ENCODE measurements at places on chromosomes 6 and 20.

- DNase-seq: no peak
These were observed 199.6 kb downstream of the OGFRL1 start for GRCh38 chr6:71488186-71488585.

GRCh38 chr20:25291432-25292133 lies 43.7 kb downstream of the PYGB start:
- no peak for DNase-seq

DNA sequence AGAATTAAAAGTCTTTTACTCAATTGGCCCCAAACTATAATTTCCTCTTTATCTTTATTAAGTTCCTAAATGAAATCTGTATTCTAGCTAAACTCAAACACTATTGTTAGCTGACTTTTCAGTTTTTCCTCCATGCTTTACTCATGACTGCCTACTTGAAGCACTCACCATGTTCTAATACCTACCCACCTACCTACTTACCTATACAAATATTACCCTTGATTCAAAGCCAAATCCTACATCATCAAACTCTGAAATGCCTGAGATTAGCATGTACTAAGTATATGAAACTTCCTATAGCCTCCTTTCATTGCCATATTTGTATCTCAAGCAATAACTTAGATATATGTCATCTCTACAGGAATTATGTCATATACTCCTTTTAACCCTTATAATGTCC lies 259.7 kb downstream of the HDGFL1 start:
- DNase-seq: no peak

DNA sequence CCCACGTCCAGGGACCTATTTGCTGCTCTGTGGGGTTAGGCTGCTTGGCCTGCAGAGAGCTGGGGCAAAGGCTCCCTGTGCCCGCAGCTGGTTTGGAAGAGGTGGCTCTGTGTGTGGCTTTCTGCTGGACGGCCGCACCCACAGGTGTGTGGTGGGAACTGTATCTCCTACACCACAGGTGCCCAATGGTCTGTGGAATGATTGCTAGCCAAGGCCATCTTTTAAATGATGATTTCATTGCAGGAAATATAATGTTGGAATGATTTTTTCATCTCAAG lies 178.4 kb downstream of the DLL1 start:
- no peak for DNase-seq

- no peak for DNase-seq
These were observed 9.9 kb downstream of the TTI1 start for GRCh38 chr20:38023181-38024001.

DNA sequence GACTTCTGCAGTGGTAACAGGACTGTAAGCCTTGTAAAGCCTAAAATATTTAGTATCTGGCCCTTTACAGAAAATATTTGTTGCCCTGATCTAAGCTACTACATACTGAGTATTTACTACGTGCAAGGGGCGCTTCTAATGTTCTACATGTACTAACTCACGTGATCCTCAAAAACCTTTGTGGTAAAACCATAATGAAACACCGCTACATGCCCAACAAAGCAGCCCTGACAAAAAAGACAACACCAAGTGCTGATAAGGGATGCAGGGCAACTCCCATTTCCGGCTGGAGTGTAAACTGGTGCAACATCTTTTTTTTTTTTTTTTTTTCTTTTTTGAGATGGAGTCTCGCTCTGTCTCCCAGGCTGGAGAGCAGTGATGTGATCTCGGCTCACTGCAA lies 85.0 kb downstream of the SULF2 start:
- no peak for DNase-seq

DNA sequence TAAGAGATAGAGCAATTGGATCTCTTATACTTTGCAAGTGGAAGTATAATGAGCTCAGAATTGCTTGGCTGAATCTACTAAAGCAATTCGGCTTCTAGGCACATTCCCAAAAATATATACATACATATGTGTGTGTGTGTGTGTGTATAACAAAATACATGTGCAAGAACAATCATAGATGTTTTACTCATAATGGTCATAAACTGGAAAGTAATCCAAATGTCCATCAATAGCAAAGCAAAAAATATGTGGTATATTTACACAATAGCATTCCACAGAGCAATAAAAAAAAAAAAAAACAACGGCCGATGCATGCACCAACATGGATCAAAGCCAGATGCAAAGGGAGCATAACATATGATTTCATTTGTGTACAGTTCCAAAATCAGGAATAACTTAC lies 707.9 kb downstream of the RFPL4B start:
- DNase-seq: no peak

GRCh38 chr20:856361-856775 lies 22.9 kb downstream of the FAM110A start:
- DNase-seq: no peak

DNA sequence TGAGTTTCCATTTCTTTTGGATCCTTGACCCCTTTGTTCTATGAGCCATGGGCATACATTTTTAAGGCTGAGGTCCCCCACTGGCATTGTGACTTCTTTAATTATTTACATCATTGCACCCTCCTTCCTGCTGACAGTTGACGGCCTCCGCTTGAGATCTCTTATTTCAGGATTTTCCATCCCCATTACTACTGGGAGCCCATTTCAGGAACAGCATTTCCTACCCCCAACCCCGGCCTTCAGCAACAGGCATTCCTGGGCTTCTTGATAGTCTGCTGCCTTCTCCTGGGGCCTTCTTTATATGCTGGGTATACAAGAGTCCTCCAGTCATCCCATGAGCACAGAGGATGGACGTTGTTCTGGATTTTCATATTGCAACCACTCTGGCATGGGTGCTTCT lies 3.8 kb downstream of the ULBP1 start:
- no peak for DNase-seq

DNA sequence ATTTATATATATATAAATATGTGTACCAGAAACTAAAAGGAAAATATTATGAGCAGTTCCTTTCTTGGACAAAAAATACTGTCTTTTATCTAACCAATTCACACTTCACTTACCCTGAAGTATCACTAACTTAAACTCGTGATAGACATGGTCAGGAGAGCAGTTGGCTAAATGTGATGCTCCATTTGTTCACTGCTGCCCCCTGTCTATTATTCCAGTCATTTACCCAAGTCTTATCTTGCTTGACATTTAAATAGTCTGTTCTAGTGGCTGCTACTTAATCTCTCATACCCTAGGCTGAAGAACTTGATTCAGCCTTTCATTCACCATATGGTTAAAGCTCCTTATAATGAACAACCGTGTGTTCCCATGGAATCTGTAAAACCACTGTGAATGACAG lies 789.6 kb upstream of the EYS start:
- DNase-seq: no peak

DNA sequence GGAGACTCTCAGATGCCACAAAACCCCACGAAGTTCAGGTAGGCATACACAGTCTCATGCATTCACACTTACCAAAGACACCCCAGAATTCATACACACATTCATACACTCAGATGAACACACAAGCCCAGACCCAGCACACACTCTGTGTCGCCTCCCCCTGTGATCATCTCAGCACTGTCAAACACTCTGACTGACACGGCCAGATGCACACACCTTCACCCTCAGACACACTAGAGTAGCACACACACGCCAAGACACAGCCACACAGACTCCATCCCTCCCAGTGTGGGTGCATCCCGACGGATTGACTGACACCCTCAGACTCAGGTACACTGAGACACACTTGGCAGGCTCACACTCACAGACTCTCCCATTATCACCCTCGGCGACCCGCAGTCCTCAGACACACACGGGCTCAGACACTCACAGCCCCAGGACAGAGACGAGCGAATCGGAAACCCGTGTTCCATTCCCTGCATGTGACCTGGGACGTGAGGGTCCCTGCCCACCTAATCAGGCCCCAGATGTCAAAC lies 872 bp upstream of the RIMS4 start:
- no peak for DNase-seq

DNA sequence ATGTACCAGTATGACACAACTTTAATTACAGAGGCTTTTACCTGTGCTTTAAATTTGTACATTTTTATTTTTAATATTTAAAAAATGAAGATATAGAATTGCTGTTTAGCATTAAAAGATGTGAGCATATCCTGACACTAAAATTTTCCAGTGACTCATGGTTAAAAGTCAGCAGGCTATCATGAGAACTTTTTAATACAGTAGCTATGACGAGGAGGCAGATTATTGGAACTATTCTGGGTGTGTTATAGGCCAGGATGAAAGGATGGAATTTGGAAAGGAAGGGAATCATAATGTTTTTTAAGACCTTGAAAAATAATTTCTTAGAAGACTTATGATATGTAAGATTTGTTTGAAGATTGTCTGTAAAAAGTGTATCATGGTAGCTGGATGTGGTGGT lies 91.0 kb downstream of the GFRA4 start:
- no peak for DNase-seq

- DNase-seq: no peak
These were observed 151.7 kb downstream of the DST start for GRCh38 chr6:56490993-56491392.

DNA sequence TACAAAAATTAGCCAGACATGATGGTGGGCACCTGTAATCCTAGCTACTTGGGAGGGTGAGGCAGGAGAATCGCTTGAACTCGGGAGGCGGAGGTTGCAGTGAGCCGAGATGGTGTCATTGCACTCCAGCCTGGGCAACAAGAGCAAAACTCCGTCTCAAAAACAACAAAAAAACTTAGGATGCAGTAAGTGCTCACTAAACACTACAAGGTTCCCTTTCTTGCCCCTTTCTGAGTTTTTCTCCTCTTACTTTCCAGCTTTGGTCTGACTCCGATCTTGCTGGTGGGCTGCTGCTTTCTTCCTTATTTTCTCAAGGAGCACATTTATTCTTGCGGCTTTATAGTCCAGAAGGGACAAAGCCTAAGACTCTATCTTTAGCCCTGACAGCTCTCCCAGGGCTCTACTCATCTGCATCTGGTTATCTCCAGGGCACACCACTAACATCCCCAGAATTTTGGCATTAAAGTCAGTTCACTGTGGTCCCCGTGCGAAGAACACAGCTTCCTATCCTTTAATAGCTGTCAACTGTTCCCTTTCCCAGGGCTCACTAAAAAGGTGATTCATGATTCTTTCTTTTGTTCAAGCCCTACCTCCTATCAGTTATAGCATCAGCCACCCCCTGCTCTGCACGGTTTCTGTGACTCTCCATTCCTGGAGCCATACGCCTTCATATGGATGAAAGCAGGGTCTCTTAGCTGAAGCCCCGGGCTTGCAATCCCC lies 17.1 kb upstream of the RPN2 start:
- no peak for DNase-seq

DNA sequence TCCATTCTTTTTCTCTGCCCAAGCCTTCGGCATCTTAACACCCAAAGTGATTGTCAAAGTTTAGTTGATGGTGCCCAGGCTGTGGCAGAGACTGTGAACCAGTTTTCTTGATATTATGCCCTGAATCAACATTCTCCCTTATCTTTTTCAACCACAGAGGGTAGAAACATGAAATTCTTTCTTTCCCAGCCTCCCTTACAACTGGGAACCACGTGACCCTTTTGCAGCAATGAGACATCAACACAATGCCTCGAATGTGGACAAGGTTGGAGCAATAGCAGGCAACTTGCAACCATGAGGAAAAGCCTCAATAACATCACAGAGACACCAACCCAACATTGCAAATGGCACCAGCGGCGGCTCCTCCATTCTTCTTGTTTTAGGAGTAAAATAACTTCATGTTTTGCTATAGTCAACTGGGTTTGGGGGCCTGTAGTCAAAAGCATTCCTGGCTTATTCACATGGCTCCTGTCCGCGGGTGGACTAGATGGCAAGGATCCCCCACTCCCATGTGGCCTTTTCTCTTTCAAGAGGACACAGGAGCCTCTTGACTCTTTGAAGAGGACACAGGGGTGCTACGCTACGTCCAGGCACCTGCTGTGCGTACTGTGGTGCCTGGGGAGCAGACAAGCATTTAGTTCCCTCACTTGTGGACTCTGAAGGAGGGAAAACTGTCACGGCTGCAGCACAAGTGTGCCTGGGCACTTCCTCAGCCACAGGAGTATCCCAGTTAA lies 90.5 kb downstream of the NOL4L start:
- DNase-seq: no peak

DNA sequence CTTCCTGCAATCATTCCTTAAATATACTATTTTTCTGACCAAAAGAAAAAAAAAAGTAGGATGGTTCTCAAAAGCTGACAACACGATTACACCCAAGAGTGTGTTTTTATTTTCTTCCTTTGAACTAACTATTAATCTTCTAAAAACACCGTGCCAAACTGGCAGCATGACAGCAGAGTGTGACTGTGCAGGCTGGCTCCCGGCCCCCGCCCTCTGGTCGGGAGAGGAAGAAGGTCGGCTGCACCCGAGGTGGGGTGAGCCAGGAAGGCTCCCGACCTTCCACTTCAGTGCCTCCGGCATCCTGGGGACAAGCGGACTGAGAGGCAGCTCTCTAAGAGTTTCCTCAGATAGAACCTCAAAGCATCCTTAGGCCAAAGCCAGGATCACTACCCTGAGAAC lies 29.2 kb downstream of the SLC22A23 start:
- DNase-seq: peak; percentile 27

DNA sequence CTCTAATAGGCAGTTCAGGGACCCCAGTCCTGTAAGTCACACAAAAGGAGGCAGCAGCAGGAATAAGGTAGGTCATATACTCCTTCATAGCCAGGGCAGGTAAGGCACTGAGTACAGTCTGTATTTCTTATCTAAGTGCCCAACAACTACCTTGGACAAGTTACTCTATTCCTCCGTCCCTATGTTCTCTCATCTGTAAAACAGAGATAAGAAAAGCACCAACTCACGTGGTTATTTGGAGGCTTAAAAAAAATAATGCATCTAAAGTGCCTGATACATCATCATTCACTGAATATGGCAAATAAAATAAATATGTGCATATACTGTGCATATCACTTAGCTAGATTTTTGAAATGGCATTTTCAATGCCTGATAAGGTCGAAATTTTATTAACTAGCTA lies 298.1 kb upstream of the CDYL start:
- no peak for DNase-seq

DNA sequence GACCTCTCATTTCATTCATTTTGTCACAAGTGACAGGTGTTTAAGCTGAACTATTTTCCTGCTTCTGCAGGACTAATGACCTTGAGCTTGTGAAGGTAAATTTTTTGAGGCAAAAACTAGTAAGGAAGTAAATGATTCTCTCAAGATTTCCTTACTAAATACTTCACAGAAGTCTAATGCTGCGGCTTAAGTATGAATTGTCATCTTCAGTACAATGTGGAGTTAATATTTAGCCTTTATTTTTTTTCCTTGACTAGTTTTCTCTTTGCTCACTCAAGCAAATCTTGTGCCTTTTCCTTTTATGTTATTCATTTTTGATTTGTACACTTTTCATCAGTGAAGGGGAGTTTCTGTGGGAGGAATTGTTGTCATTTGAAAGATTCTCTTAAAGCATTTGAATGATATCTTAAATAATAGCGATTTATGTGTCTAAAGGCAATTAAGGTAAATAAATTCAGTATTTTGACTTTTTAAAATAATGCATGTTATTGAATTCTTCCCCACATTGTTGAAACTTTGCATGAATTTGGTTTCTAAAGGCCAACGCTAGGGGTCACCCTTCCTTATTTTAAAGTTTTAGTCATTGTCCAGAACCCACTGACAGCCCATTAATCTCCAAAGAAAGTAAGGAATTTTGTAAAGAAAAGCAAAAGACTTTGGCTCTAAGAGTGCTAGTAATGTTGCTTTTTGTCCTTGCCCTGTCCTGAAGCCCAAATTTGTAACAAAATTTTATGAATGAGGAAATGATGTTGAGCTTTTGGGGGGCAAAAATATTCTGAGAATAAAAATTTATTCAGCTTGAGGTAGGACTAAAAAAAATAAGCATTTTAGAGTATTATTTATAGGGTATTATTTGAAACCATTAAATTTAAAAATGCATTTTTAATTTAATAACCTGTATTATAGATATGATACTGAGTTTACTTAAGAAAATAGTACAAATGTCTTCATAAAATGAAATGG lies 157.4 kb upstream of the LAMA2 start:
- DNase-seq: no peak

GRCh38 chr6:109526905-109527628 lies 44.0 kb upstream of the ZBTB24 start:
- no peak for DNase-seq

All from left ventricle myocardium inferior (tissue), 1 donor.